ENCODE measurements at places on chromosomes 3 and 15. TPM values are rescaled to one million over a fixed set of nuclear protein-coding genes. Genes with fewer than 3 reads are reported as not detected.

GRCh38 chr3:37319784-37320183, 145.4 kb upstream of the LRRFIP2 start:
- no peaks in the 10 kb centered on the region for H3K27me3 ChIP-seq
- no peaks in the 10 kb centered on the region for H3K4me1 ChIP-seq
- no peak overlapping the region for H3K4me3 ChIP-seq
- no peak overlapping the region for H3K27ac ChIP-seq
- H3K36me3 ChIP-seq: no peaks in the 10 kb centered on the region
- DNase-seq: no peak

DNA sequence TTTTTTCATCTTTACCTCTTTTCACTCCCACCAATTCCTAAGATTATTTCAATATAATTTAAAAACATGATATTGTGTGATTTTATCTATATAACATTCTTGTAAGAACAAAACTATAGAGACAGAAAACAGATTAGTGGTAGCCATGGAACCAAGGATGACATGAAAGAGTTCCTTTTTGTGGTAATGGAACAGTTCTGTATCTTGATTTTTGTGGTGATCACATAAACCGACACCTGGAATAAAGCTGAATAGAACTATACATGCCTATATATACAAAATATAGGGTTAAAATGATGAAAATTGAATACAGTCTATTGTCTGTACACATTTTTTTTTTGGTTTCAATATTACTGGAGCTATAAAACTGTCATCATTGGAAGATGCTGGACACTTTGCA, 945.4 kb downstream of the SI start:
- no peak overlapping the region for H3K27ac ChIP-seq
- DNase-seq: no peak
- H3K27me3 ChIP-seq: no peaks in the 10 kb centered on the region
- no peaks in the 10 kb centered on the region for H3K4me1 ChIP-seq

GRCh38 chr3:34178415-34178814, 380.0 kb downstream of the PDCD6IP start:
- peaks cover 7% of the 10 kb centered on the region for H3K36me3 ChIP-seq
- no peak overlapping the region for H3K4me3 ChIP-seq
- peaks cover 2% of the 10 kb centered on the region for H3K4me1 ChIP-seq
- H3K27ac ChIP-seq: no peak overlapping the region
- DNase-seq: no peak

- no peak for DNase-seq
- no peaks in the 10 kb centered on the region for H3K4me1 ChIP-seq
These were observed 188.7 kb downstream of the UBE3A start for GRCh38 chr15:25250011-25250596.

DNA sequence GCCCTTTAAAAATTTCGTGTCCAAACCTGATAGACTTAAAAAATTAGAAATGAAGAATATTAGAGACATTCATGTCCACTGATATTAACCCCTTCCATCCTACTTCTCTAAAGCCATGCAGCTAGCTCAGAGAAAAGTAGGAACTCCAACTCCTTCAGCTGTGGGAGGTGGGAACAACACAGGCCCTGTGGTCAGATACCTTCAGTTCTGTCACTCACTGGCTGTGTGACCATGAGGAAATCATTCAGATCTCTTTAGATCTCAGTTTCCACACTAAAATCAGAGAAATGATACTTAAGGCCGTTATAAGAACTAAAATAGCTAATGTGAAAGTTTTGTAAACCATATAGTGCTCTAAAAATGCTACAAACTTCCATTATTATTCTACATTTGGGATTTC, 209.8 kb downstream of the TNIK start:
- no peak overlapping the region for H3K4me3 ChIP-seq
- DNase-seq: no peak
- H3K36me3 ChIP-seq: no peaks in the 10 kb centered on the region
- no peaks in the 10 kb centered on the region for H3K27me3 ChIP-seq
- H3K27ac ChIP-seq: no peak overlapping the region

DNA sequence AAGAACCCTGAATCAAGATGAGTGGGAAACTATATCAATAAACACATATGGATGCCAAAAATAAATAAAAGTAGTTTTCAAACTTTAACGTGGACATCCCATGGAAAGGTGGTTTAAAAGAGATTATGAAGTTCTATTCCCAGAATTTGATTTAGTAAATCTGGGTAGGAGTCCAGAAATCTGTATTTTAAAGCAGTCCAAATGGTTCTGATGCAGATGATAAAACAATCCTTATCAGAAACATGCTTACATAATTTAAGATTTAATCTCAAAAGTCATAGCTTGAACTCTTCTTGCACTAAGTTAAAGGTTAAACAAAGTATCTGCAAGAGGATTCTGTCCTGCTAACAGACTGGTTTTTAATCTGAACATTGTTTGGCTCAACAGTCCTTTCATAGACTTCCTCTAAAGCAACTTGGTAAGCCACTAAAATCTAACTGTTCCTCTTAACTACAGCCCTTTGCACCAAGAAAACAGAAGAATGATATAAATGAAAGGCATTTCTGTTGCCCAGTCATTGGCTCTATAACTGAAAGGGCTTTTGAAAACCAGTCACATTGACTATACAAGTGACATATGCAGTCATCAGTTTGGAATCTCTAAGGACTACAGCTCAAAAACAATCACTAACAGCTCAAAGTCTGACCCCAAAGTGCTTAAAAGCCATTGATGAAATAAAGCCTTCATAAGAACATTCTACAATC, 23.4 kb upstream of the MAP4 start:
- DNase-seq: no peak
- H3K36me3 ChIP-seq: no peaks in the 10 kb centered on the region
- peak overlapping the region; percentile 58 for H3K4me3 ChIP-seq
- H3K27ac ChIP-seq: peak overlapping the region; percentile 94
- H3K27me3 ChIP-seq: peaks cover 1% of the 10 kb centered on the region

- H3K27ac ChIP-seq: no peak overlapping the region
- no peaks in the 10 kb centered on the region for H3K4me1 ChIP-seq
- no peak for DNase-seq
- H3K36me3 ChIP-seq: no peaks in the 10 kb centered on the region
- H3K27me3 ChIP-seq: peaks cover 2% of the 10 kb centered on the region
These were observed 435.6 kb upstream of the ATP10A start for GRCh38 chr15:26298659-26299170.

DNA sequence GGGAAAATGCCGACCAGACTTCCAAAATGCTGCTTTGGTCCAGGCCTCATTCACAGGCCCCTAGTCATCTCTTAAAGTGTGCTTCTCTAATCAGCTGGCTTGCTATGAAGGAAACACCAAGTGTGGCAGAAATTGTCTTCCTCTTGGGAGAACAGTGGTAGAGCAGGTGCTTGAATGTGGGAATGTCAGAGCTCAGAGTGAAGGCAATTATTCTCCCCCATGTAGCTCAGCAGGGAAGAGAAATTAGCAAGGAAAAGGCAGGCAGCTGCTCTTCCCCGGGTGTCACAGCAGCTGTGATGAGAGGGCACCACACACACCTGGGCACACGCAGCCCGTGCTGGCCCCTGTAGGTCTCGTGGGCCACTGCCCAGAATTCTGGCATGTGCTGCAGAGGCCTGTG, 358.5 kb downstream of the WDR72 start:
- H3K36me3 ChIP-seq: no peaks in the 10 kb centered on the region
- peaks cover 2% of the 10 kb centered on the region for H3K27me3 ChIP-seq
- H3K4me3 ChIP-seq: no peak overlapping the region
- peaks cover 22% of the 10 kb centered on the region for H3K4me1 ChIP-seq

- no peak overlapping the region for H3K27ac ChIP-seq
- H3K4me1 ChIP-seq: no peaks in the 10 kb centered on the region
- no peaks in the 10 kb centered on the region for H3K36me3 ChIP-seq
- H3K27me3 ChIP-seq: no peaks in the 10 kb centered on the region
- no peak for DNase-seq
- H3K4me3 ChIP-seq: no peak overlapping the region
These were observed 17.0 kb upstream of the PPM1L start for GRCh38 chr3:160739079-160739478.

- no peak overlapping the region for H3K27ac ChIP-seq
- H3K27me3 ChIP-seq: peaks cover 13% of the 10 kb centered on the region
- H3K4me3 ChIP-seq: no peak overlapping the region
- DNase-seq: no peak
These were observed 36.0 kb upstream of the SLC6A1 start for GRCh38 chr3:10956531-10956930.

The GOLGA8N gene
- total RNA-seq: not detected

The ACP3 gene
- not detected for total RNA-seq

All from glutamatergic neuron (in vitro differentiated cells).